ENCODE measurements at places on chromosomes 13 and 19.

GRCh38 chr19:2261438-2262172 is 5.4 kb upstream of the JSRP1 start:
- no peak for DNase-seq

- no peak for DNase-seq
Observed at GRCh38 chr19:33234092-33234491, 8.4 kb upstream of the SLC7A10 start.

GRCh38 chr13:60379837-60380565 is 17.0 kb upstream of the TDRD3 start:
- DNase-seq, result no peak

GRCh38 chr13:107330484-107330883 is 762.5 kb upstream of the ARGLU1 start:
- no peak for DNase-seq

- DNase-seq, result no peak
Observed at GRCh38 chr13:79772811-79773210, 291.9 kb downstream of the NDFIP2 start.

DNA sequence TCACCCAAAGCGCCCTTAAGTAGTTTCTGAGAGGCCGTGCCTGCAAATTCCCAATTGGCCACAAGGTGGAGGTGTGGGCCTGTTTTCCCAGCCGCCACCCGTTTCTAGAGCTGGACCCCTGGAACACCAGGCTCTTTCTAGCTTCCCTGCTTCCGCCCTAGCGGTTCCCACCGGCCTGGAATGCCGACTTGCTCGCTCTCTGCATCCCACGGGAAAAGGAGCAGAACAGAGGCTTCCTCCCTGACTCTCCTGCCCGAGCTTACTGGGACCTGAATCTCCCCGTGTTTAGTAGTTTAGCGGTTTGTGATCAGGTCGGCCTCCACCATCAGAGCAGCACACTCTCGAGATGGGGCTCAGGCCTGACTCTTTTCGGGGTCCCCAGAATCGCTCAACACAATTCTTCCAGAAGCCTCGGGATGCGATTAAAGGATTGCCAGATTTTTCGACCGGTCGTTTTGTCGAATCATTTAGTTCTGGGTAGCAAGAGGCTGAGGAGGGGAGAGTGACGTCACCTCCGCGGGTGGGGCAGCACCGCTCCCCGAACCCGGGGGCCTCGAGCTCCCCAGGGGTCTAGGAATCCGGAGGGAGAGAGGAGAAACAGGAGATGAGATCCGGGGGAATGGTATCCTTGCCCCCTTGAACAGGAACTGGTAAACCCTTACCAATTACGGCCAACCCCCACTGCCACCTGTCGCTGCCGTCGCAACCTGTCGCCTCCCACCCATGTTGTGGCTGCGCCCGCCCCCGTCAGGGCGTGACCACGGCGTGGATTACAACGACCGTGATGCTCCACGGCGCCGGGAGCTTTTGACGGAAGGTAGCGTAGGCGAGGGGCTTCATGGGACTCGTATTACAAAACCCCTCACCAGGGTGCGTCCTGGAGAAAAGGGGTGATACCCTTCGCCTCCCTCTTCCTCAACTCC is 8.0 kb downstream of the NAPSA start:
- no peak for DNase-seq

DNA sequence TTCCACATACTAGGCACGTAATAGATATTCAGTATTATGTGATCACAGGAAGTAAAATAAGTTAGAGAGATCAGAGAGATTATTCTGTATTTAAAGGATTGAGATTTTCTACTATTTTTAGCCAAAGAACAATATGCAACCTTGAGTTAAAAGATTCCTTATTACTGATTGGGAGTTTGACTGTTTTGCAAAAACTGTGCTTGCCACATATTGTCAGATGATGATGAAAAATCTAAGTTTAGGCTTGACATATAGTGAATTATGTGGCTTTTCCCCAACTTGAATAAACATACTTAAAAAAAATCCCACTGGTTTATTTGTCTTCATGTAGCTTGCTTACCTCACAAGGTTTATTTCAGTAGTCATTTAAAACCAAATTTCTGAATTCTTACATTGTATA is 194.4 kb downstream of the KCNRG start:
- no peak for DNase-seq

DNA sequence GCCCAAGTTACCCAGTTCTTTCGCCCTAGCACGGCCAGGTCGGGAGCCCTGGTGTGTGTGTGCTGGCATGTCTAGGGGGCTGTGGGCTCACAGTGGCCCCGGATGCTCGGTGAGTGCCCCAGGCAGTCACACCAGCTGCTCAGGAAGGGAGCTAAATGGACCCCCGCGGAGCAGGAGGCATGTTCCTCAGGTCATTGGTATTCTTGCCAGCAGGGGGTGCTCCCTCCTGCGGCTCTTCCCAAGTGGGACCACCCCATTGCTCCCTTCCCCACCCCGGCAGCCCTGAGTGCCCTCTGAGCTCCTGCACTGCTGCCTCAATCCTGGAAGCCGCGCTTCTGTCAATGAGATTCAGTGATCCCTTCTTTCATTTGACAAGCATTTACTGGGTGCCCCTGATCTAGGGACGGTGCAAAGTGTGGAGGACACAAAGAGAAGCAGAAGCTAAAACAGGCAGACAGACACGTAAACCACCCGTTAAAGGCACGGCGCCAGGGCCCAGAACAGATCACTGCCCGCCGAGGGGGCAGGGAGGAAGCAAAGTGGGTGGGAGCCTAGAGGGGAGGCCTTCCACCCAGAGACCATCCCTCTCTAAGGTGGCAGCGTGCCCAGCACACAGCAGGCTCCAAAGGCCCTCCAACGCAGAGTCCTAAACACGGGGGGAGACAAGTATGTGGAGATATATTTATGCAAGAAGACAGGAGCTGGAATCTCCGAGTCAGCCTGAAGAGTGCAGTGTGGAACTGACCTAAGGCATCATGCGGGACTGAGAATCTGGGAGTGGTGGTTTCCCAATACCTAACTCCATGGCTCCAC is 5.2 kb upstream of the ADPRHL1 start:
- DNase-seq, result no peak

GRCh38 chr13:29579094-29579493 is 16.4 kb downstream of the SLC7A1 start:
- no peak for DNase-seq

DNA sequence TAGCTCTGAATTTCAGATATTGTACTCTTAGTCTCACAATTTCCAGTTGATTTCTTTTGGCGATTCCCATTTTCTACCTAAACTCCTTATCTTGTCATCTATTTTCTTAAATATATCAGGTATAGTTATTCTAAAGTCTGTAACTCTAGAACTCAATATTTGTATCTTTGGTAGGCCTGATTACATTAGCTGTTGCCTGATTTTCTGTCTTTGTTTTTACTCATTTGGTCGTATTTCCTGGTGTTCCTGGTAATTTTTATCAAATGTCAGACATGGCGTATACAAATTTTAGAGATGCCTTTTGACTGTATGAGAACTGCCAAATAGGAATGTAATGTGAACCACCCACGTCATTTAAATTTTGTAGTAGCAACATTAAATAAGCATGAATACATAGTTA is 266.7 kb downstream of the ZNF536 start:
- no peak for DNase-seq

GRCh38 chr13:37753776-37754175 is 115.8 kb downstream of the TRPC4 start:
- no peak for DNase-seq

GRCh38 chr19:6242677-6243076 is 37.1 kb downstream of the MLLT1 start:
- DNase-seq, result no peak

DNA sequence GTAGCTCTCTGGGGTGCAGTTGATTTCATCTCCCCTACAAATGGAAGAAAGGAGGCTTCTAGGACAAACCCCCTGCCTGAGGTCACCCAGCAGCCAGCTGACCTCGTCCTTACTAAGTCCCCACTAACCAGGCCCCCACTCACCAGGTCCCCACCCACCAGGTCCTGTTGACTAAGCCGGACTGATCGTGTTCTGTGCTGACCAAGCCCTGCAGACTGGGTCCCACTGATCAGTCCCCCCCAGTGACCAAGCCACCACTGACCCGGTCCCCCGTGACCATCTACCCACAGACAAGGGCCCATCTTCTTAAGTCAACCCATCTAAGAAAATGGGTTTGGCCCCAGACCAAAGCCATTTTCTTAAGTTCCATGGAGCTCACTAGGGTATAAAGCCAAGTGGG is 36.8 kb upstream of the TPM4 start:
- no peak for DNase-seq

- DNase-seq, result no peak
Observed at GRCh38 chr19:38387550-38388348, at the start of gene GGN. GGN (minus strand) TSS chr19:38388034; CDS start chr19:38387261, 773 bp downstream.

GRCh38 chr13:97352815-97353214 is 81.2 kb upstream of the RAP2A start:
- DNase-seq, result no peak

DNA sequence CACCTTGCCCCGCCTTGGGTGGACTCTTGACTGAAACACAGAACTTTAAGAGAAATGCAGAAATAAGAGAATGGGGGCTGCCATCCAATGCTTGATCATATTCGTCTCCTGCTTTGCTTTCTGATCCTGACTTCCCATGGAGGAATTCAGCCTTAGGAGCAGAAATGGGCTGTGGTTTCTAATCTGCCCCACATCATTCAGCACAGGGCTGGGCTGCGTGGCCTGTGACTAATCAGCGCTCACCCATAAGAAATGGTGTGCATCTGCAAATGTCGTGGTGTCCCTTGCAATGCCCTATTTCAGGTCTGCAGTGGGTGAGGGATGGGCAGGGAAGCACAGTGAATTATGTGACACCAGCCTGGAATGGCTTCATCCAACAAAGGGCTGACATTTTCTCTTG is 60.7 kb upstream of the URI1 start:
- no peak for DNase-seq

DNA sequence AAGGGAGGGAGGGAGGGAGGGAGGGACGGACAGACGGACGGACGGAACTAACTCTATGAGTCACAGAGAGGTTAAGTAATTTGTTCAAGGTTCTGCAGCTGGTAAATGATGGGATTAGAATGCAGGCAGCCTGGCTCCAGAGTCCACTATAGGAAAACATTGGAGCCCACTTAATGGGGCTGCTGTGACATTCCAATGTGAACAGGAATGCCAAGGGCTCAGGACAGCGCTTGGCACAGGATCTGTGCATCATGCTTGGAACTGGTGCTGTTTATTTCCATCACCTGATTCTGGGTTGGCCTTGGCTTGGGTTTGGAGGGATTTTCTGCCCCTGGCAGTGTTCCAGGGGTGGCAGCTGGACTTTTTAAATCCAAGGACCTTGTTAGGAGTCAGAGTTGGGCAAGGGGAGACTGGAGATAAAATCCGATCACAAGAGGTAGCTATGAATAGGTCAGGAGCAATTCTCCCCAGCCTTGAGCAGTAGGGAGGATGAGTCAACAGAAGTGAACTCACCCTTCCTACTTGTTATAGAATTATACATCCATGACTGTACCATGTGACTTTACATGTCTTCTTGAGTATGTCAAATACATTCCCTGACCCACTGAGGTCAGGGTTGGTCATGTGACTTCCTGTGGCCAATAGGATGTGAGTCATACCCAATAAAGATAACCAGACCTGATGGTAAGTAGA is 7.8 kb upstream of the HIF3A start:
- DNase-seq, result no peak

DNA sequence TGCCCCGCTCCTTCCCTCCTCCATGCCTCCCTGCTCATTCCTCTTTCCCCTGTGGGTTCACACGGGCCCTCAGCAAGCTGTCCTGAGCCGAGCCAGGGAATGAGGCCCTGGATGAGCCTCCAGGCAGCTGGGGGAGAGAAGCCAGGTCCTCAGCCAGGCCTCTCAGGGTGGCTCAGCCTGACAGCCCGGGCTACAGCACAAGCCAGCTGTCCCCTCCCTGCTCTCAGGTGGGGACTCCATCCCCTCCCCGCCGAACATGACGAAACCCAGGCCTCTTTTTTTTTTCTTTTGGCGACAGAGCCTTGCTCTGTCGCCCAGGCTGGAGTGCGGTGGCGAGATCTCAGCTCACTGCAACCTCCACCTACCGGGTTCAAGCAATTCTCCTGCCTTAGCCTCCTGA is 40.0 kb upstream of the MATK start:
- no peak for DNase-seq

GRCh38 chr13:49441846-49442245 is 2.0 kb downstream of the CAB39L start:
- no peak for DNase-seq

DNA sequence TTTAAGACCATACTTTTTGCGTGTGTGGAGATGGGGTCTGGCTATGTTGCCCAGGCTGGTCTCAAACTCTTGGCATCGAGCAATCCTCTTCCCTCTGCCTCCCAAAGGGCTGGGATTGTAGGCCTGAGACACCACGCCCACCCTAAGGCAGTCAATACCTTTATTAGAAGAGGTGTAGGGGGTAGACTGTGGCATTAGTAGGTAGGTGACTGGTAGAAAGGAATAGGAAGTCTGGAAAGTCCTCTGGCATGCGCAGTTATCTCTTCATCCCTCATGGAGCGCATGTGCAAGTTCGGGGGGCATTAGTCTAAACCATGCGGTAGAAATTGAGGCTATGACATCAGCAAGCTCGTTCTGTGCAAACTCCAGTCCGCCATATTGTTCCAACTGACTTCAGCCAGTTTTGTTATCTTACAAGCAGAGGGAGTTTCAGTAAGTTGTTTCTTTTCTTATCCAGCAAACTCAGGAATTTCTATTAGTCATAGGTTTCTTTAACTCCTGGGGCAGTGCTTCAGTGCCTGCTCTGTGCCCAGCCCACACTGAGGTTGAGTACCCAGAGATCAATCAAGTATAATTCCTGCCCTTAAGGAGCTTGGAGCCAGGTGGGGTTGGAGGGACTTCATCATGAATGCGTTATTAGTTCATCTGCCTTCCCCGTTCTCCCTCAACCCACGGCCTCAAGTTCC is 7.3 kb upstream of the RANBP3 start:
- no peak for DNase-seq

GRCh38 chr13:29429286-29429900 is 166.1 kb downstream of the SLC7A1 start:
- no peak for DNase-seq

DNA sequence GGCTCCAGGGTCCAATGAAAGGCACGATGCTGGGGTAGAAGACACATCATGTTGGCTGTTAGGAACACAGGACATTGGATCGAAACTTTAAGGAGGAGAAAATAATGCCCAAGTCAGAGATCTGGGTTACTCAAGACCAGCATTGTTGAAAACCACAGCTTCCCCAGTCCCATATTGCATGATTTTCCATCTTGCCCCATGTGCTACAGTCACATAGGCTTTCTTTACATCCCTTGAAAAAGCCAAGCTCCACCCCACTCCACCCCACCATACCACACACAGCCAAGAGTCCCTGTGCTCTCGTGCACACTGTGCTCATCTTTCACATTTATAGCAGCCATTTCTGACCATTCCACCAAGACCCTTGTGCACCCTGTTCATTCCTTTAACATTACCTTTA is 636.2 kb downstream of the DIAPH3 start:
- no peak for DNase-seq

- DNase-seq, result no peak
Observed at GRCh38 chr19:29817316-29817715, 5.5 kb downstream of the CCNE1 start.

DNA sequence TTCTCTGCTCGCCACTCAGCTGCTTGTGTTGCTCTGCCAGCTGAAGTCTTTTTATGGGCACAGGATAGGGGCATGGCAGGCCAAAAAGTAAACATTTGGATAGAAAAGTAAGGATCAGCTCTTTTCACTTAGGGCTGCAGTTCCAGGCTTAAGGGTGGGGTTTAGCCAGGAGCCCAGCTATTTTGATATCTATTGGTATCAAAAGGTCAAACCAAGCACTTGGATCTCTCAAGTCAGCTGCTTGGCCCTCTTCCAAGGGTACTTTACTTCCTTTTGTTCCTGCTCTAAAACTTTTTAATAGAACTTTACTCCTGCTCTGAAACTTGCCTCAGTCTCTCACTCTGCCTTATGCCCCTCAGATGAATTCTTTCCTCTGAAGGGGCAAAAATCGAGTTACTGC is 55.7 kb upstream of the ABCC4 start:
- DNase-seq, result no peak

All from forelimb muscle (tissue), 1 donor.